Mesenchymal stem cell (in vitro differentiated cells and primary cell): ENCODE measurements at places on chromosomes 2 and 18.
A peak's percentile ranks its signal among the peaks of the same experiment; 100 is the strongest.

GRCh38 chr2:85900366-85900765 is 11.6 kb upstream of the ST3GAL5 start:
- DNase-seq, result no peak

DNA sequence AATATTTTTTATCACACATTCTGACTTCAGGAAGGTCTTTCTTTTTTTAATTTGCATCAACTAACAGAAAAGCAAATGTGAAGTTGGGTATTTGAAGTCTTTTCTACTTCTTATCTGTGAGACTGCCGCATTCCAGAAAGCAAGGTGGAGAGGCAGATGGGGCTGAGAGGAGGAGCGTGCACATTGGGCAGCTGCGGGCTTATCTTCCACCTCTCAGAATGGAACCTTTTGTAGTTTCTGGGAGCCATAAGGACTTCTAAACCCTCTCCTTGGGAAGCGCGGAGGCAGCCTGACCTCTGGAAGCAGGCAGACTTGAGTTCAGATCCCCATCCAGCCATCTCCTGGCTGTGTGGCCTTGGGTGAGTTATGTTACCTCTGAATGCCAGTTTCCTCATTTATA is 3.9 kb downstream of the MAPRE3 start:
- DNase-seq, result no peak

DNA sequence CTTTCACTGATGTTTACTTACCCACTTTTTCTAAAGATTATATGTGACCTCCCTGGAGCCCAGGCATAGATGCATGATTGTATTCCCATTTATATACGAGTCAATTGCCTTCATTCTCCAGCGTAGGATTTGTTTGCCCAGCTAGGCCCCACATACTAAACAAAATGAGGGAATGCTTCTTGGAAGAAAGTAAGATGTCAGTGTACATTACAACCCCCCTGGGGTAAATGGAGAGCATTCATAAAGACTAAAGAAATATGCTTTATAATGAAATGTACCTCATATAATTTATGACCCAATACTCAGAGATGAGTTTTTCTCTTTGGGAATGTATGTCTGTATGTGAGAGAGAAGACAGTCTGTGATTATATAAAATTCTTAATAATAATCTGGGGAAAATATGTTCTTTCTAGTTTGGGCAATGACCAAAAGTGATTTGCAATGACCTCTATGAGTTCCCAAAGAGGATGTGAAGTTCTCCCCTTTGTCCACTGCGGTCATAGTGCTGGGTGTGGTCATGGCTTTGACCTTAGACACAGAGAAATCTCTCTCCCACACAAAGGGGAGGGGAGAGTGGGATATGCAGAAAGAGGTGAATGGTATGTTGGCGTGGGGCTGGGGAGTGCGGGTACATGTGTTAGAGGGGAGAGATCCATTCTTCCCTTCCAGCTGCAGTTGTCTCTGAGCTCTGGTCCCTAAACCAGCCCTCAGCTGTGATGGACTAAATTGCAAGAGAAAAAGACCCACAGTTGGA is 175.6 kb downstream of the EN1 start:
- no peak for DNase-seq

DNA sequence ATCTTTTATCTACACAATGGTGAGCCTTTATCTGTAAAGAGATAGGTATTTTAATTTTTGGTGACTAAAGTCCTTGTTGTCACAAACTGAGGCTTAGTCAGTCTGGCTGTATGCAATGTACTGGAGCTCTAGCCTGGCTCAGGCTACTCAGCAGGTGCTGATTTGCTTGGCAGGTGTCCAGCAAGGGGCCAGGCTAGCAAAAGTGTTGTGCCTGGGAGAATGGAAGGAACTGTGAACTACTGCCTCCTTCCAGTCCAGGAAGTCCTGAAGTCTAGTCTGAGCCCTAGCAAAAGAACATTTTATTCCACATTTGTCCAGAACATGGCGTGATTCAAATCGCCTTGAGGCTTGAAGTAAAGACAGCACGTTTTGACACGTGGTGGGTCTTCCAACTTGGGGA is 260.5 kb downstream of the CCDC85A start:
- DNase-seq, result no peak

DNA sequence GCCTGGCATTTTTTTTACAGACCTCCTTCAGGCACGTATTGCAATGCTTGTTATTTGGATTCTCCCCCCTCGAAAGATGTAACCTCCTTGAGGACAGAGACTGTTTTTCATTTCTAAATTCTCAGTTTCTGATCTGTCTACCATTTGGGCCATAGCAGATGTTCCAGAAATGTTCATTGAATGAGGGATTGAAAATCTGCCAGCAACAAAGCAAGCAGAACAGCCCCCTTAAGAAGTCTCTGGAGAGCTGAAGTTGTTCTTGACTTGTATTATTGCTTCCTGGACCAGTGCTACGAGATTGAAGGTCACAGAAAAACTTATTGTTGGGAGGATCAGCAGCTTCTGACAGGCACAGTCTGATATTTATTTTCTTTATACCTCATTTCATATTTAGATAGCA is 355.5 kb downstream of the EPHA4 start:
- DNase-seq, result no peak

DNA sequence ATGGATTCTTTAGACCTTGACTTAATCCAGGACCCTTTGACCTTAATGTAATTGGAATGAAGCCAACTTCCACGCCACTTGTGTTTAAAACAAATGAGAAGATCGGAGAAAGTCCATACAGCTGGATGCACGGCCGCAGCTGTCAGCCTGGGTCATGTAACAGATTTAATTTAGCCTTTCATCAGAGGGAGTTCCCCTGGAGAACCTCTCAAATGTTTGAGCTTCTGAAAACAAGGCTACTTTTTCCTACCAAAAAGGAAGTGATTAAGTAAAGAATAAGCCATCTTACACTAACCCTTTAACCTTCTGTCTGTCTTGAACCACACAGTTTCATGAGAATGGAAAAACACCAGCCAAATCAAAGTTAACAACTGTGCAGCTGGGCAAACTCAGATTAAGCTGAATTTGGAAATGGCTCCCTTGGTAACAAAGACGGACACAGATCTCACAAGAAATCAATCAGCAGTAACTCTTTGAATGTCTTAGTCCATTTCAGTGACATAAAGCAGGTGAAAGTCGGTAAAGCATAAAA is 103.6 kb downstream of the DOCK10 start:
- peak; percentile 77 for DNase-seq

- no peak for DNase-seq
These were observed 67.1 kb upstream of the YWHAQ start for GRCh38 chr2:9697909-9698308.

GRCh38 chr2:67854798-67855197 is 208.0 kb downstream of the C1D start:
- no peak for DNase-seq

DNA sequence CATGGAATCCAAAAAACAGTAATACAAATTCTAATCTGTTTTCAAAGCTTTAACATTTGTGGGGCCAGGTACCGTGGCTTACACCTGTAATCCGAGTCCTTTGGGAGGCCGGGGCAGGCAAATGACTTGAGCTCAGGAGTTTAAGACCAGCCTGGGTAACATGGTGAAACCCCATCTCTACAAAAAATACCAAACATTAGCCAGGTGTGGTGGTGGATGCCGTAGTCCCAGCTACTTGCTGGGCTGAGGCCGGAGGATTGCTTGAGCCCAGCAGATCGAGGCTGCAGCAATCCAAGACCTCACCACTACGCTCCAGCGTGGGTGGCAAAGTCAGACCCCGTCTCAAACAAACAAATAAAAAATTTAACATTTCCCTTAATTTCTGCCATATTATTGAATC is 74.3 kb upstream of the SALL3 start:
- DNase-seq, result no peak

DNA sequence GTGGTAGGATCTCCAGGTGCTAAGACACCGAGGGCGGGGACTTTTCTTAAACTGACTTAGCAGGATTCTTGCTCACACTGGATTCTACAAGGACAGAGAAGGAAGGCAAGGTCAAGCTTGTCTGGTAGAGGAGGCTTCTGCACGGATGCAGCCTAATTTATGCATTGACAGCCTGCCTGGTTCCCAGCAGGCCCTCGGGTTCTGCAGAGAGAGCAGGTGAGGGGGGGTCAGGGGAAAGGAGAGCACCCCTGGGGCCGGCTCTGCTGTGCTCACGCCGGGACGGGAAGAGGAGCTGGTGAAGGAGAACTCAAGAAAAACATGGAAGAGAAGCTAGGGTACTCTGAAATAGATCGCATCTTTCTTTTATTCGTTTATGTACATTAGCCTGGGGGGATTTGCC is 46.4 kb downstream of the ADI1 start:
- no peak for DNase-seq

- DNase-seq, result no peak
These were observed 61.5 kb downstream of the TNS1 start for GRCh38 chr2:217941339-217941738.

GRCh38 chr2:193581807-193582206 is 1387.1 kb upstream of the TMEFF2 start:
- DNase-seq, result no peak

GRCh38 chr2:127347734-127348392 is 39.9 kb downstream of the MAP3K2 start:
- no peak for DNase-seq

GRCh38 chr2:216188559-216188850 is 79.4 kb downstream of the XRCC5 start:
- DNase-seq, result no peak

- DNase-seq, result peak; percentile 8
These were observed 254.5 kb downstream of the DSEL start for GRCh38 chr18:67261931-67262552.

- peak; percentile 19 for DNase-seq
These were observed 15.4 kb upstream of the RMC1 start for GRCh38 chr18:23487738-23488570.

GRCh38 chr2:133885847-133886246 is 317.6 kb upstream of the NCKAP5 start:
- DNase-seq, result no peak
